ENCODE measurements at places on chromosomes 3 and 15. TPM values are rescaled to one million over a fixed set of nuclear protein-coding genes. Genes with fewer than 3 reads are reported as not detected.

DNA sequence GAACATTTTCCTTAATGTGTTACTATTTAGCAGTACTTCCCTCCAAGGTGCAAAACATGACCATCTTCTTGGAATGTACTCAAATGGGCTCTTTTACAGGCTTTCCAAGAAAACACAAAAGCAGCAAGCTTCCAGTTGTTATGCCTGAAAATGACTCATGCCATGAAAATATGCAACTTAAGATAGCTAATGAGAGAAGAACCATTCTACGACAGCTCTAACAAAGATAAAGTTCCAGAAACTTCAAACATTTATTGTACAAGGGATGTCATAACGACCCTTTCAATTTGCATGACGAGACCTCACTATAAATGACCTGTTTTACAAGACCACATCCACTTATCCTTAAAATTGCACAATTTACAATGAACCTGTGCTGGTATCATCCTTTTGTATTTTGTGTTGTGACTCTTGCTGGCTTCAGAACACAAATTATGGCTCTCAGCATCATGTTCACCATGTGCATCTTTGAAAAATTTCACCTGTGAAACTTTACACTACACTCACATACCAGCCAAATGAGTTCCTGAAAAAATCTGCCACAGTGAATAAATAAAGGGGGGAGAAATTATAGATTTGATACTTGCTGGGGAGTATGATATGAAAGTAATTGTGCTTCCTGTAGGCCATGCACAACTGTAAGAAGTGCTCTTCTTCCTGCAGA is 433.7 kb downstream of the MAGI1 start:
- H3K27me3 ChIP-seq: no peaks in the 10 kb centered on the region
- H3K27ac ChIP-seq: no peak overlapping the region
- peaks cover 23% of the 10 kb centered on the region for H3K4me1 ChIP-seq
- no peaks in the 10 kb centered on the region for H3K36me3 ChIP-seq
- no peak for DNase-seq
- H3K4me3 ChIP-seq: no peak overlapping the region

DNA sequence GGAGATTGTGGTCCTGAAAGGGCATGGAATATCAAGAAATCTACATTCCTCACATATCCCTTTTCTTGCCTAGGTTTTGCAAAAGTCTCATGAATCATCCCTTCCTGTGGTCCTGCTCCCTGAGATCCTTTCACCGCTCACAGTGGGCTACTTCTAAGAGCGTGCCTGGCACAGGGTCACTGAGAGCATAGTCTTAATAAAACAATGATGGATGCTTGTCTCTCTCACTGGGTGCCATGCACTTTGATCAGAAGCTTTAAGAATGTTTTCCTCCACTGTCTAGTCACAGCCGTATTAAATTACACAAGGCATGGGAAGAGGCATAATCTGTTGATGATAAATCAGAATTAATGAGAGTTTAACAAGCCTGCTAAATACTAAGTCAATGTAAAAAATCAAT is 269.7 kb upstream of the ATP10A start:
- no peak overlapping the region for H3K27ac ChIP-seq
- no peaks in the 10 kb centered on the region for H3K4me1 ChIP-seq
- no peak overlapping the region for H3K4me3 ChIP-seq
- no peaks in the 10 kb centered on the region for H3K27me3 ChIP-seq

Gene CHRFAM7A
- 0.22 TPM for polyA plus RNA-seq

Gene TNIK
- 3.6 TPM for polyA plus RNA-seq

- no peaks in the 10 kb centered on the region for H3K27me3 ChIP-seq
- no peak overlapping the region for H3K4me3 ChIP-seq
- no peak for DNase-seq
- H3K4me1 ChIP-seq: no peaks in the 10 kb centered on the region
- no peak overlapping the region for H3K27ac ChIP-seq
- H3K36me3 ChIP-seq: no peaks in the 10 kb centered on the region
Observed at GRCh38 chr3:178768072-178768864, 232.0 kb downstream of the KCNMB2 start.

DNA sequence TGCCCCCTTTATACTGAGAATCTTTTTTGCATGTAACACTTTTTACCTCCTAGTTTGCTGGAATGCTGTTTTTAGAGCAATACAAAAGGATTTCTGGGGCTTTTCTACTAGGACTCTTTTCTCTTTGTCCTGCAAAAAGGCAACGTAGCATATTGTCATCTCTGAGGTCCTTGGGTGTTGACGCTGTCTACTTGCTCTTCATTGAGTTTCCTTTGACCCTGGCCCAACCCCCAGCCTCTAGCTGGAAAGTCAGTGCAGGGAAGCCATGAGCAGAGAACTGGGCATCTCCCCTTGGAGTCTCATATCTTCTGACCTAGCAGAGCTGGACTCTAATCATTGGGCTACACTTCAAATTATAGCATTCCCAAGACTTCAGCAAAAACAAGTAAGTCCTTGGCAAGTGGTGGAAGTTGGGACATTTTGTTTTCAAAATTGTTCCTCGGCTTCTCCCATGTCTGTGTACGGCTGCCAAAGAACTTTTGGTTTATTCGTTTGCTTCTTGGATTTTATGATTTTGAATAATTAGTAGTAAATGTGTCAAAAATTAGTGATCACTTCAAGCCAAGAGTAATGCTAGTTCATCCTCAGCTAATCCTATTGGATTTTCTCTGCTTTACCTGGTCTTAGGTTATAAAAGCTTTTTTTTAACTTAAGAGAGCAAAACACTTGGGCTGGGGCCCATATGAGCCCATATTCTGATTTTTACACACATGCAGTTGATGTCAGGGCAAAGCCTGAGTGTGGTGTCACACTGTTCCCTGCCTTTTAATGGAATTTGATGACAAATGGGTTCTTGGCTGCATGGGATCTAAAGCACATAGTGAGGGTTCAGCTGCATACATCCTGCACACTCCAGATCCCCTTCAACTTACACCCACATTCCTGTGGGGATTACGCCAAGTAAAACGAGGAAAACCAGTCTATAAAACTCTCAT is 419.5 kb upstream of the C2CD4B start:
- H3K4me3 ChIP-seq: no peak overlapping the region
- no peaks in the 10 kb centered on the region for H3K27me3 ChIP-seq
- H3K36me3 ChIP-seq: no peaks in the 10 kb centered on the region
- no peaks in the 10 kb centered on the region for H3K4me1 ChIP-seq
- H3K27ac ChIP-seq: no peak overlapping the region
- no peak for DNase-seq

DNA sequence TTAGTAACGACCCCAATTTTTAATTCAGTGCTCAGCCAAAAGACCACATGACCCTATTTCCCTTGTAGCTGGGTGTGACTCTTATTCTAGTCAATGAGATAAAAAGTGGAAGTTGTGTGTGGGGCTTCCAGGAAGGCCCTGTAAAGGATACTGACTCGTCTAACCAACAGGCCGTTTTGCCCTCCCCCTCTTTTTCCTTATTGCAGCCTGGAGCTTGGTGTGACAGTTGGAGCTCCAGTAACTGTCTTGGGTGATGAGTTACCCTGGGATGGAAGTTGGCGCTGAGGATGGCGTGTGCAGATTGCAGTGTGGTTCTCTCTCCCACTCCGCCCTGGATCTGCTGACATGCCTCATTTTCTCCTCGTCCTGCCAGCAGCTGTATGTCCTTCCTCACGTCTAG is 209.3 kb upstream of the PROK2 start:
- no peaks in the 10 kb centered on the region for H3K36me3 ChIP-seq
- no peaks in the 10 kb centered on the region for H3K27me3 ChIP-seq
- DNase-seq: no peak
- H3K4me3 ChIP-seq: no peak overlapping the region
- H3K27ac ChIP-seq: no peak overlapping the region
- peaks cover 7% of the 10 kb centered on the region for H3K4me1 ChIP-seq

DNA sequence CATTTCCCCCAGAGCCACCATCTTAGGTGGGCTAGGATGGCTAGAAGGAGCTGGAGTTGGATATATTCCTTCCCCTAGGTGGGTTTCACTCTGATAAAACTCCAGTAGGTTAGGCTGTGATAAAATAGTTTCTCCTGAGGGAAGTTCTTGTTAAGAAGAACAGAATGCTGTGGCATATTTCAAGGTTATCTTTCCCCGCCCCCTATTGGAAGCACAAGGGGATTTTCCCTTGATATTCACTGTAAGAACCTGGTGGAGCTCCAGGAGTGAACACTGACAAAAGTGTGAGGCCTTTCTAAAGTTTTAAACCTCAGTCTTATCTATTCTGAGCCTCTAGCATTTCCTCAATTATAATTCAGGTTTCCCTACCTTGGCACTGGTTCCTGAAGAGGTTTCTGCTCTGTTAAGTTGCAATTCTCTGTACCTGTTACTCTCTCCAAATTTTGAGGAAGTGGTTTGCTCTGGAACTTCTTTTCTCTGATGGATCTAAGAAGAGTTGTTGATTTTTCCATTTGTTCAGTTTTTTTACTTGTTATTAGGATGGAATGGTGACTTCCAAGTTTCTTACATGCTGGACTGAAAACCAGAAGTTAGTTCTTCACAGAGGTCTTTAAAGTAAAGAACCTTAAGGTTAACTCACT is 113.5 kb downstream of the GMPS start:
- no peaks in the 10 kb centered on the region for H3K36me3 ChIP-seq
- H3K27me3 ChIP-seq: no peaks in the 10 kb centered on the region
- DNase-seq: no peak

Gene CHAC1
- 7.2 TPM for polyA plus RNA-seq

DNA sequence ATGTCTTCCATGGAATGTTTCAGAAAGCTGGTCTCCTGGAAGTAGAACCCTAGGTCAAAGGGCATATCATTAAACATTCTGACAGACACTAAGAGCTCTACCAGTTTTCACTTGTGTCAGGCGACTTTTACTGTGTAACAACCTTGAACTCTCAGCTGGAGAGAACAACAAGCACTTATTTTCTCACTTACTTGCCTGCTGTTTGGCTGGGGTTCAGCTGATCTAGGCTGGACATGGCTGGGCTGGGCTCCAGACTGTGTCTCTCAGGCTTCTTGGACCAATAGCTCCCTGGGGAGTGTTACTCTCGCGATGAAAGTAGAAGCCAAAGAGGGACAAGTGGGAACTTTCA is 527.3 kb downstream of the SHQ1 start:
- no peak overlapping the region for H3K4me3 ChIP-seq
- no peaks in the 10 kb centered on the region for H3K27me3 ChIP-seq
- no peak overlapping the region for H3K27ac ChIP-seq
- H3K4me1 ChIP-seq: peaks cover 12% of the 10 kb centered on the region

DNA sequence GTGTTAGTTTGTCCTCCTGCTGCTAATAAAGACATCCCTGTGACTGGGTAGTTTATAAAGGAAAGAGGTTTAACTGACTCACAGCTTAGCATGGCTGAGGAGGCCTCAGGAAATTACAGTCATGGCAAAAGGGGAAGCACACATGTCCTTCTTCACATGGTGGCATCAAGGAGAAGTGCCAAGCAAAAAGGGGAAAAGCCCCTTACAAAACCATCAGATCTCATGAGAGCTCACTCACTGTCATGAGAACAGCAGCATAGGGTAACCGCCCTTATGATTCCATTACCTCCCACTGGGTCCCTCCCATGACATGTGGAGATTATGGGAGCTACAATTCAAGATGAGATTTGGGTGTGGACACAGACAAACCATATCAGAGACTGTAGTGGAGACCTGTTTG is 27.0 kb downstream of the TM2D3 start:
- no peaks in the 10 kb centered on the region for H3K36me3 ChIP-seq
- no peaks in the 10 kb centered on the region for H3K4me1 ChIP-seq
- H3K27ac ChIP-seq: no peak overlapping the region
- H3K4me3 ChIP-seq: no peak overlapping the region
- DNase-seq: no peak
- H3K27me3 ChIP-seq: no peaks in the 10 kb centered on the region

Gene MYRIP
- polyA plus RNA-seq: 0.01 TPM
